ENCODE measurements at places on chromosomes 3 and 15.

GRCh38 chr15:67968966-67969365 is 85.1 kb upstream of the PIAS1 start:
- DNase-seq = no peak

DNA sequence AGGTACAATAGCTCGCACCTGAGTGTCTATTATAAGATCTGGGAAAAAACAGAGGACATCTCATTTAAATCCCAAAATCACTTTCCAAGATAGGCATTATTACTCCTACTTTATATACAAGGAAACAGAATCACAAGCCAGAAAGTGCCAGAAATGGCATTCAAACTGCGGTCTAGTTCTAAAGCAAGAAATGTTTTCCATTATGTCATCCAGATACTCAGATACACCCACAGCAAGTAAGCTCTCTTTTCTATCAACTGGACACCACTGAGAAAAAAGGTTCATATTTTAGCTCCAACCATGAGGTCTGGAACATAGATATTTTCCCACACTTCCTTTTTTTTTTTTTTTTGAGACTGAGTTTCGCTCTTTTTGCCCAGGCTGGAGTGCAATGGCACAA is 8.1 kb downstream of the SLC33A1 start:
- no peak for DNase-seq

GRCh38 chr3:11737742-11738141 is 94.0 kb upstream of the VGLL4 start:
- no peak for DNase-seq

DNA sequence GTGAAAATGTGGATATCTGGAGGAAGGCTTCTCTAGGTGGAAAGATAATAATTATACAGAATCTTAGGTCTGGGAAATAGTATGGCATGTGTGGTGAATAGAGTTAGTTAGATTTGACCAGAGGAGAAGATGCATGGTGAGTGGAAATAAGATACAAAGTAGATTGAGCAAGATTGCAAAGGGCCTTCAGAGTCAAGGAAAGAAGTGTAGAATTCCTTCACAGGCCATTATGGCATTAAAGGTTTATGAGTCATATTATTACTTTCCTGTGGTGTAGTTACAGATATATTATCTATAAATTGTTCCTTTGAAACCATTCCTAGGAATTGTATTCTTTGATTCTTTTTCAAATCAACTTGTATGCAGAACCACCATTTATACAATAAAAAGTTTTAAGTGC is 660.3 kb downstream of the SI start:
- DNase-seq = no peak

DNA sequence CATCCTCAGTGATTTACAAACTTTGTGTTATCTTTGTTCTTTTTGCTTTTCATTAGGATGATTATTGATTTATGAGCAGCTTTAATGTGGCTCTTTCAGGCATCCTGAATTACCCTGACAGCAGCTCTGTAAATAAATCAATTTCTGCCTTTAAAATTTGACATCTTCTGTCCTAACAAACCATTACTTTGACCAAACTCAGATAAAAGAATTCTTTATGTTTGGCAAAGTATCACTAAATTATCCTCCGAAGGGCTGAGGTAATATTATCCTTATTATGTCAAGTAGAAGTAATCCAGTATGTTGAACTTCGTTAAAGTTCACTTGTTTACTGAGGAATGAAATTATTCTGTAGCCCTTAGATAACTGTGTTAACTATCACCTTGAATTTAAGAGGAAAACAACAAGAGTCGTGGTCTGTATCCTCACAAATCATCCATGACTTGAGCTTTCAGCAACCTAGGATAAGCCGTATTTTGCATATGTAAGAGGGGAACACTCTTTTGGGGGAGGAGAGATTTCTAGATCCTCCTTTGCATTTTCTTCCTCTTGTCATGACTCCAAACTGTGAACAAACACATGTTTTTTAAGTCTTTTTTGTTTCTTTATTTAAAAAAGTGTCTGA is 173.2 kb upstream of the STAC start:
- no peak for DNase-seq

- no peak for DNase-seq
These were observed 482.4 kb downstream of the ROBO1 start for GRCh38 chr3:79285380-79285779.
